ENCODE measurements at places on chromosomes 16 and 17. TPM values are rescaled to one million over a fixed set of nuclear protein-coding genes. Genes with fewer than 3 reads are reported as not detected.

Gene MYH13
- total RNA-seq = not detected

Gene HSD17B1
- 5.7 TPM for total RNA-seq

Gene GP1BA
- total RNA-seq = not detected

Gene KRT222
- total RNA-seq = not detected

Gene MYL4
- not detected for total RNA-seq

Gene AP2B1
- total RNA-seq = 81.5 TPM
